ENCODE measurements at places on chromosomes 4 and X. TPM values are rescaled to one million over a fixed set of nuclear protein-coding genes. Genes with fewer than 3 reads are reported as not detected.

Gene LRIT3
- 0.24 TPM for total RNA-seq

Gene ADAMTS3
- not detected for total RNA-seq

Gene BRS3
- total RNA-seq, result not detected

Gene LRP2BP
- total RNA-seq, result 0.42 TPM

Gene RNF128
- not detected for total RNA-seq

Gene ZBED1
- 28.0 TPM for total RNA-seq

Gene SULT1B1
- 0.20 TPM for total RNA-seq

Gene MAGED4
- 0.24 TPM for total RNA-seq

Gene SYTL5
- total RNA-seq, result not detected

Gene ADAD1
- not detected for total RNA-seq

Gene MAGEB17
- total RNA-seq, result not detected

Gene CXCL3
- total RNA-seq, result not detected

Gene ZGRF1
- 26.9 TPM for total RNA-seq

Gene RHOXF2
- total RNA-seq, result not detected

Gene BRCC3
- total RNA-seq, result 37.0 TPM

Gene RNF150
- not detected for total RNA-seq

Gene PLAC8
- total RNA-seq, result 19.7 TPM

Gene PDLIM3
- not detected for total RNA-seq
